RPMI7951 (cell line): ENCODE measurements at places on chromosomes 12 and 14. TPM values are rescaled to one million over a fixed set of nuclear protein-coding genes. Genes with fewer than 3 reads are reported as not detected.

The CLEC7A gene
- not detected in 2 replicates for total RNA-seq

- no peak for DNase-seq
These were observed 69.5 kb downstream of the ACSS3 start for GRCh38 chr12:81147292-81147919.

The LLPH gene
- 5.9 and 9.7 TPM in 2 replicates for total RNA-seq

DNA sequence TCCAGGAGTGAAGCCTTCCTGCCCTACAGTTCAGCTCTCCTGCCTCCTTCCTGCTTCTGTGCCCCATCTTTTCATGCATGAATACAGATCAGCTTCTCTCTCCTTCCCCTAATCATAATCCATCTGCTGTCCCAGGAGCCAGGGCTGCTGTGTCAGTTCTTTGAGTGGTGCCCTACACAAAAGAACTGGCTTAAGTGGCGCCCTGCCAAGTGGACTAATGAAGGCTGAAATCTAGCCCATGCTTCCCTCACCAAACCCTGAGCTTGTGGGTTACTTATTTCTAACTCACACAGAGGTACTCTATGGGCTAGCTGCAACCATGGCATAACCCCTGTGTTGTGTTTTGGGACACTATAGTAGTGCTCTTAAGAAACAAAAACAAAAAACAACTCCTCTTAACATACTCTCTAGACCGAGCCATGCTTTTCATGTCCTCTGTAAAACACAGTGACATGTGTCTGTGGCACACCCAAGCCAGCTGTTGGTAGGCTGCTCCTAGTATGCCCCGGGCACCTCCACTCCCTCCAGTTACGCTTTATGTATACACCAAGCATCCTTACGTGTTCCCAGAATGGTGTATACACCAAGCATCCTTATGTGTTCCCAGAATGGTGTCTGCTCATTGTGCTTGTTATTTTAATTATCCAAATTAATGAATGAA lies 19.3 kb upstream of the ETV6 start:
- no peak for DNase-seq

DNA sequence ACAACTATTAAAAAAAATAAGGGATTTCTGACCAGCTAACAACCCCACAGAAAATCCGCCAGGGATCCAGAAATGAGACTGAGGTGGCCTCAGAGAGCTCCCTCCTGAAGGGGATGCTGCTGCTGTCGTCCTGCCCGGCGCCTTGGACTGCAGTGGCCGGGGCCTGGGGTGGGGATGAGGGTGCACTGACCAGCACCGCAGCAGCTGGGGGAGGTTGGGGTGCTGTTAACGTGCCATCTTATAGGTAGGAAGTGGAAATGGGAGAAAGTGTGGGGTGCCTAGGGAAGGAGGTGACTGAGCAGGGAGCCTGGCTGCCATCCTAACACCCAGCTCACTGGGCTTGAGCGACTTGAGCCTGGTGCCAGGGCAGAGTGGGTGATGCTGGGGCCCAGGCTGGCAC lies 32.0 kb downstream of the DDX11 start:
- DNase-seq: no peak

The CNTN1 gene
- total RNA-seq: under 0.01 TPM in 1 of 2 replicates, not detected in the other

DNA sequence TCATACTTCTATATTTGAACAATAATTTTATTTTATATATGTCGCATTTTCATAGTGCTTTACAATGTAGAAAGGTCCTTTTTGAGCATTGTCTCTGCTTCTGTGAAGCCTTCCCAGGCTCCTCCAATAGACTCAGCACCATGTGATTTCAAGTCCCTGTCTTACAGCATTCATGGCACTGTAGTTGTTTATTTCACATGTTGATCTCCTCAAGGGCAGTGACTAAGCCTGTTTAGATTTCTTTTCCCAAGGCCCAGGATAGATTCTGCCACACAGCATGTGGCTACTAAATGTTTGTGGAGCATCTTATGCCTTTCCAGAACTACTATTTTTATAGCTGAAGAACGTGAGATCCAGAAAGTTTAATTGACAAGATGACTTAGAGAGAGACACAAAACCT lies 391.7 kb downstream of the TMEM117 start:
- DNase-seq: no peak

The TRMT5 gene
- 9.9 and 12.9 TPM in 2 replicates for total RNA-seq

The CD163L1 gene
- 14.3 and 15.9 TPM in 2 replicates for total RNA-seq

The SYT10 gene
- total RNA-seq: under 0.01 TPM in 1 of 2 replicates, not detected in the other

The ANKRD9 gene
- total RNA-seq: 6.8 and 14.0 TPM in 2 replicates

DNA sequence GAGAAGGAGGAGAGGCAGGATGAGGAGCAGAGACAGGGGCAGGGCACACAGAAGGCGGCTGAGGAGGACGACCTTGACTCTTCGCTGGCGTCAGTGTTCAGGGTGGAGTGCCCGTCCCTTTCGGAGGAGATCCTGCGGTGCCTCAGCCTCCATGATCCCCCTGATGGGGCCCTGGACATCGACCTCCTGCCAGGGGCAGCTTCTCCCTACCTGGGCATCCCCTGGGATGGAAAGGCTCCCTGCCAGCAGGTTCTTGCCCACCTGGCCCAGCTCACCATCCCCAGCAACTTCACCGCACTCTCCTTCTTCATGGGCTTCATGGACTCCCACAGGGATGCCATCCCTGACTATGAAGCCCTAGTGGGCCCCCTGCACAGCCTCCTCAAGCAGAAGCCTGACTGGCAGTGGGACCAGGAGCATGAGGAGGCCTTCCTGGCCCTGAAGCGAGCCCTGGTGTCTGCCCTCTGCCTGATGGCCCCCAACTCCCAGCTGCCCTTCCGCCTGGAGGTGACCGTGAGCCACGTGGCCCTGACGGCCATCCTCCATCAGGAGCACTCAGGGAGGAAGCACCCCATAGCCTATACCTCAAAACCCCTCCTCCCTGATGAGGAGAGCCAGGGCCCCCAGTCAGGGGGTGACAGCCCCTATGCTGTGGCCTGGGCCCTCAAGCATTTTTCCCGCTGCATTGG lies 14.6 kb downstream of the CBLN3 start:
- no peak for DNase-seq

DNA sequence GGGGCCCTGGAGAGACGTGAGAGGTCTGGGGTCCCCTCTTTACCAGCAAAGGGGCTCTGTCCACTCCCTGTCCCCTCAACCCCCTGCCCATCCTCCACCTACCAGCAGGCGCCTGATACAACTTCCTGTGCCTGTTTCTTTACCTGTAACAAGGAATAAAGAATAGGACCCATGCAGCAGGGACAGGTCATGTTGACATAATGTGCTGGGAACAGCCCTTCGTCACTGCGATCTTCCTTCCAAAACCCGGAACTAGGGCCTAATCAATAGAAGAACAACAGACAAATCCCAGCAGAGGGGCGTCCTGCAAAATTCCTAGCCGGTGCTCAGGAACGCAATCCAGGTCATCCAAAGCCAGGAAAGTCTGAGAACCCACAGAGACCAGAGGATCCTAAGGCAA lies 32.1 kb downstream of the SCARB1 start:
- no peak for DNase-seq

DNA sequence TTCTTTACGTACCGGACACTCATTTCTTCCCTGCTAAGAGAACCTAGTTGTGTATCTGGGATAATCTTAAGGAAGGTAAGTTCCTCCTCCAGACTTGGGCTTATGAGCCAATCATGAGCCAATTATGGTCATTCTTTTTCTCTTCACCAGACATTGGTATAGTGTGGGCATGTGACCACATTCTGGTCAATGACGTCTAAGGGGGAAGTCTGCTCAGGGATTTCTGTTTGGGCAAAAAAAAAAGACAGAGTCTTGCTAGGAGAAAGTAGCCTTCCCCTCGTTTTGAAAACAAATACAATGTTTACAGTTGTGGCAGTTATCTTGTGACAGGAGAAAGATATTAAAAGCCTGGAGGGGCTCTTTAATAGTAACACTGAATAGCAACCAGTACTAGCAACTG lies 20.1 kb upstream of the PLXNC1 start:
- no peak for DNase-seq

GRCh38 chr14:68664225-68664681 lies 128.6 kb downstream of the ZFP36L1 start:
- DNase-seq: peak; percentile 75
